B cell (primary cell): ENCODE measurements at places on chromosomes 16 and 17.

GRCh38 chr16:86737083-86737482 lies 158.7 kb downstream of the FOXL1 start:
- DNase-seq = no peak

DNA sequence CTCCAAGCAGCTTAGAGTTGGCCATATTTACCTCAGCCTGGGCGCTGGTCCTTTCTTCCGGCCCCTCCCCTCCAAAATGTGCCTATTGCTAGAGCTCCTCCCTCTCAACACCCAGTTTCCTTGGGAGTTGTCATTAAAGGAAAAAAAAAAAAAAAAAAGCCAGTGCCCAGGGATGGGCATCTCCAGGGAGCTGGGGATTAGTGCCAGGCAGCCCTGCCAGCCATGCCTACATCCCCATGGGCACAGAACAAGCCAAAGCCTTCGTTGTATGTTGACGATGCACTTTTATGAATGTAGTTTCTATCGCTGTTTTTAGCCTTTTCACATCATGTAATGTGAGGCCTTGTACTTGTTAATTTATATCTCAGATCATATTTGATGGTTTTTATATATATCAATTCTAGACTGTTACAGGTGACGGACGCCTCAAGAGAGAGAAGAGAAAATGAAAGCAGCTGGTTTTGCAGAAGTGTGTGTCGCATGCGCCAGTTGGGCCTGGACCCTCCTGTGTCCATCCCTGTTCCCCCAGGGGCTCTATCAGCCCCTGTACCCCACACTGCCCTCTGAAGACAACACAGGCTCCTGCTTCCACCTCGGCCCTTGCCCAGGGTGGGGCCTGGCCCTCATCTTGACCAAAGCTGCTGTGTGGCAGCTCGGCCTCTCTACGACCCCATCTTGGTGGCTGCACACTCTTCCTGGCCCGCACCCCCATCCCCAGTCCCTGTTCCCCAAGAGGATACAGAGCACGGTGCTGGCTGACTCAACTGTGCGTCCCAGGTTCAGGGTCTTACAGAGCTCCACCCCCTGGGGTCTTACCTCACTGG lies 4.8 kb downstream of the LIMD2 start:
- DNase-seq = peak; percentile 65

GRCh38 chr17:13562271-13562800 lies 39.4 kb downstream of the HS3ST3A1 start:
- no peak for DNase-seq

- no peak for DNase-seq
These were observed 17.2 kb downstream of the CHCT1 start for GRCh38 chr17:60439501-60439900.

- no peak for DNase-seq
These were observed 535 bp upstream of the AURKB start for GRCh38 chr17:8210761-8211458.

GRCh38 chr16:70750893-70751467 lies 50.0 kb downstream of the VAC14 start:
- no peak for DNase-seq

DNA sequence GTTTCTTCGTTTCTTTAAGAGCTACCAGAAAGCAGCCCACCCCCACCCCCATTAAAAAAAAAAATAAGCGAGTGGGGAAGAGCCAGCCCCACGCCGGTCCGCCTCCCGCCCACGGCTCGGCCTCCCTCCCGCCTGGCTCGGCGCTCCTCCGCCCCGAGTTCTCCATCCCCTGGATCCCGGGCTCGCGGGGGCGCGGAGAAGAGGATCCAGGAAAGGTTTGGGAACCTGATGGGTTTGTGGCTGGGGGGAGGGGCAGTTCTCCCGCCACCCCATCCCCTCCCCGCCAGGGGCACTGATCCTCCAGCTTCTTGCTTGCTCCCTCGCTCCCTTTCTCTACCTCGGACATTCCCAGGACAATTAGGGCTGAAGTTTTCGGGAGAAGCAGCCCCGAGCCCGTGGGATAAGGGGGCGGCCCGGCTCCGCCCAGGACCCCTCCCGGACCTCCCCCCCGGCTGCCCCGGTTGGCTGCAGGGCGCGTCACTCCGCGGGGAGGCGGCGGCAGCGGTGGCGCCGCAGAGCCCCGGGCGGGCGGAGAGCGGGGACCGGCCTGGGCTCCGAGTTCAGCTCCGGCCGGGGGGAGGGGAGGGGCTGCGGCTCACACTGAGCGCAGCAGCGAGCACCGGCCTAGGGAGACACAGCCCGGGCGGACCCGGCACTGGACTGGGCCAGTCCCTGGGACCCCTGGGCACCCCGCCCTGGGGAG lies 1.0 kb upstream of the SALL1 start:
- DNase-seq = no peak

- DNase-seq = no peak
These were observed 25.7 kb downstream of the PHKB start for GRCh38 chr16:47486856-47487255.

GRCh38 chr16:72934636-72935403 lies 113.1 kb downstream of the ZFHX3 start:
- DNase-seq = no peak

DNA sequence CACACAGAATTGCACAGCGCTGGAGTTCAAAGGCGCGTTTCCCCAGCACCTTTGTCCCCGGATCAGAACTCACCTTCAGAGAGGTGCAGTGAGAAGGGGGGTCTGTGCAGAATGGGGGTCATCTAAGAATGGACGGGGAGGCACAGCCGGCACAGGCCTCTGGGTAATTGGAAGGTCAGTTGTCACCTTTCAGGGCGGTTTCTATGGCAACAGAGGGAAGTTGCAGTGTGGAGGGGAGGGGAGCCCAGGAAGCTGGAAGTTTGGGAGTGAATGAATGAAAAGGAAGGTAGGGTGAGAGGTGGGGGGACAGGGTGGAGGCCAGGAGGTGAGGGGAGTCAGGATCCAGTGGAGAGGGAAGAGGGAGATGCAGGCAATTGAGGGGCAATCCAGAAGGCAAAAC lies 12.4 kb upstream of the KCNG4 start:
- DNase-seq = no peak

DNA sequence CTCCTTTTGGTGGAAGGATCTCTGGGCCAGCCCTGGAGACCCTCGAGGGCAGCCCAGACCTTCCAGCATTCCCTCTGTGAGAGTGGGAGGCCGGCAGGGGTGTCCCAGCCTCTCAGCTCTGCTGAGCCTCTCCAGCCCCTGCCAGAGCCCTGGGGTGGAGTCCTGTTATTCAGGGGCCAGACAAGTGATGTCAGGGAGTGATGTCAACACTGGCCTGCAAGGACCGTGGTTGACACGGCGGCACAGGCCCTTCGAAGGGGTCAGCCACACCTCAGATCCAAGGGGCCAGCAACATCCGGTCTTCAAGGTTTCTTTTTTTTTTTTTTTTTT lies 231.2 kb downstream of the KATNIP start:
- no peak for DNase-seq

DNA sequence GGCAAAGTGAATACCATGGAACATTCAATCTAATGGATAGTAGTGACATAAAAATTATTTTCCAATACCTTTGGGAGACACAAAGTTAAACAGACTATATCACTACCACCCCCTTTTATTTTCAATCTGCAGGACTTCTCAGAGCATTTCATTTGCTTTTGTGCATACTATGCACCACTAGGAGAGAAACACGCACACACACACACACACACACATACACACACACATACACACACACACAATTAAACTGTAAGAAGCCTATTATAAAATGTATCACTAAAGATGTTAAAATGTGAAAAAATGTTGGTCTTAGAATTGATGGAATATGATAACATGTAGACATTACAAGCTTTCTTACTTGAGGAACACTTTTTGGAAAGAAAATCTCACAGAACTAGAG lies 331.4 kb downstream of the CA10 start:
- DNase-seq = no peak

GRCh38 chr17:78717431-78717980 lies 64.6 kb downstream of the CYTH1 start:
- DNase-seq = no peak

DNA sequence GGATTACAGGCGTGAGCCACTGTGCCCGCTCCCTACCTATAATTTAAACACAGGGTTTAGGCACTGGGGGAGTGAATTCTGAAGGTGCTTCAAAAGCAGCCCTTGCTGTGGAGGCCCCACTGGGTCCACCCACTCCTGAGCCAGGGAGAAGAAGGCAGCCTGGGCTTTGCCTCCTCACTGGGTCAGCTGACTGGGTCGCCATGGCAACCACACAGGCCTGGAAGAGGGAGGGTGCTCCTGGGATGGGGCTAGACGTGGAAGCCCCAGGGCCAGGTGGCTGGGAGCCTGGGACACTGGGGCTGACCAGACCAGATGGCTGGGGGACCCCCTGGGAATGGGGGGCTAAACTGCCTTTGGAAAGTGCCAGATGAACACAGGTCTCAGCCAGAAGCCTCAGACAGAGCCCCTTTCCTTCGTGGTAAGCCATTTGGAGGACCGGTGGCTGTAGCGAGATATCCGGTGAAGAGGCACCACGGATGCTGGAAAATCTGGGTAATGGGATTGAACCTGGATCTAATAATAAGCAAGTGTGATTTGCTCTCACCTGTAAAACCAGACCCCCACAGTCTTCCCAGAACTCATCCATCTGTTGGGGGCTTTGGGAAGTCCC lies 32.9 kb downstream of the TRARG1 start:
- DNase-seq = no peak

DNA sequence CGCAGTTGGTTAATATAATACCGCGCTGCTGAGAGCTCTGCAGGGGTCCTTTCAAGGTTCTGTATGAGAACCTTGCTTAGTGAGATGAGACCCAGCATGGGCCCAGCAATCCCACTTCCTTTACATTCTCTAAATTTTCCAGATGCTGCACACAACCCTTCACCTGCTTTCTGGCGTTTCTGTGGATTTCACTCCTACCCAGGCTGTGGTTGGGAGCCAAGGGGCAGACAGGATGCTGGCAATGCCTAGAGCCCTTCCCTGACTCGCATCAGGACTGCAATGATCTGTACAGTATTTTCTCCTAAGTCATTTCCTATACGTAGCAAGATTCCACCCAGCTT lies 10.1 kb upstream of the PIPOX start:
- no peak for DNase-seq

DNA sequence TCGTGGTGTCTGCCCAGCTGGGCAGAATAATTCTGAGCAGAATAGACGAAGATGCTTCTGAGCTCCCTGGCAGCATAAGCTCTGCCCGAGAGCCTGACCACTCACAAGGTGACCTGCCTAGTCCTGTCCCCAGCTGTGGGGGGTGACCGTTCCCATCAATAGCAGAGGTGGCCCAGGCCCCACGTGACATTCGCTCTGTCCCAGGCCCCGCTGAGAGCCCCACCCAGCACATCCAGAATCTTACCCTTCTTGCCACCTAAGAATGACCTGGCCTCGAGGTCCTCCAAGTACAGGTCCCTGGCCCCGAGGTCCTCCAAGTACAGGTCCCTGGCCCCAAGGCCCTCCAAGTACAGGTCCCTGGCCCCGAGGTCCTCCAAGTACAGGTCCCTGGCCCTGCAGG lies 695 bp upstream of the TMEM204 start:
- DNase-seq = no peak

DNA sequence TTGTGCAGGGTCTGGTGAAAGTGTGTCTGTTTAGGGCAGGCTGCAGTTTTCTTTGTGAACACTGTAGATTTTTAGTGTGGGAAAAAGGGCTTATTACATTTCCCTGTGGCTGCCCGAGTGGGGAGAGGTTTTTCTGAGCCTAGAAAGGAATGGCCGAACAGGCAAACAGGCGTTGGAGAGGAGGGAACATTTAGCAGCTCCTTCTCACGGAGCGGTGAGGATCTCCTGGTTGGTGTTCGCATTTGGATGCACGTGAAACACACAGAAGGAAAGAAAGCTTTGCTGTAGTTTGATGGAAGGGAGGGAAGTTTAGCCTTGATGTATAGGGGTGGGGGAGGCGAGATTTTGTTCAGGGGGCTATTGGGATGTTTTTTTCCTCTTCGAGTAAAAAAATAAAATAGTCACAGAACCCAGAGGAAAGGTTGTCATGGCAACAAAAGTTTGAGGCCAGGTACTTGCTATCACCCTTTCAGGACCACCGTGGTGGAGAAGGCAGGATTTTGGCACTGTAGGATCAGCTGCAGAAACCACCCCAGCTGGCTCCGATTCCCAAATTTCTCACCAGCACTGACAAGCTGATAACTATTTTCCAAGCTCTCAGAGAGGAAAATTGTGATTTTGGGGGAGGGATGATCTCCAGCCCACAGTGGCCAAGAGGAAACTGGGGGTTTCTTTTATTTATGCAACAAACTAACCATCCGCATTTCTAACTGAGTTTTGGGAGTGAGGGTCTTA lies 3.5 kb downstream of the GSG1L start:
- DNase-seq = no peak

DNA sequence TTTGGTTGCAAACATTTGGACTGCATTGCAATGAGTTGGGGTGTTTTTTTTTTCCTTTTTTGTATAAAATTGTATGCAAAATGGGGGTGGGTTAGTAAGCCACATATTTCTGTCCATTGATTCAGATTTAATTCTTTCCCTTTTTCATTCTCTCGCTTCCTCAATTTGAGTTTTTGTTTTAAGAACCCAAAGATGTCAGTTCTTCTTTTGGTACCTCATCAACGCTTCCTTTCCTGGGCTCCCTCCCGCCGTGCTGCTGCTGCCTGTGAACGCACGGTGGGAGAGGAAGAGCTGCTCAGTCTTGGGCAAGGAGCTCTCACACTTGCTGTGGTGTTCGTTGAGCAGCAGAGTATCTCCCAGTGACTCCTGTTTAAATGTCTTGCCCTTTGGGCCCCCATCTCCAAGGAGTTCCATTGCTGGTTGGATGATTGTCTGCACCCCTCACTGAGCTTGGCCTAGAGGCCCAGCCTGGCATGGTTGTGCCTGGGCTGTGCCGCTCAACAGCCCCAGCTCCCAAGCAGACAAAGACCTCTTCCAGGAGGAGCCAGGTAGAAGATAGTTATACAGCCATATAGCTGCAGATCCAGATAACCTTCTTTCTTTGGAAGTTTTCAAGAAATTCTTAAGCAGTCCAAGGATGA lies 13.6 kb downstream of the UBFD1 start:
- peak; percentile 68 for DNase-seq

- DNase-seq = no peak
These were observed 85.1 kb downstream of the SOCS1 start for GRCh38 chr16:11170696-11171447.

- no peak for DNase-seq
These were observed 1.5 kb downstream of the NPLOC4 start for GRCh38 chr17:81635431-81635830.

GRCh38 chr17:78039581-78039980 lies 81.1 kb downstream of the TNRC6C start:
- DNase-seq = no peak

DNA sequence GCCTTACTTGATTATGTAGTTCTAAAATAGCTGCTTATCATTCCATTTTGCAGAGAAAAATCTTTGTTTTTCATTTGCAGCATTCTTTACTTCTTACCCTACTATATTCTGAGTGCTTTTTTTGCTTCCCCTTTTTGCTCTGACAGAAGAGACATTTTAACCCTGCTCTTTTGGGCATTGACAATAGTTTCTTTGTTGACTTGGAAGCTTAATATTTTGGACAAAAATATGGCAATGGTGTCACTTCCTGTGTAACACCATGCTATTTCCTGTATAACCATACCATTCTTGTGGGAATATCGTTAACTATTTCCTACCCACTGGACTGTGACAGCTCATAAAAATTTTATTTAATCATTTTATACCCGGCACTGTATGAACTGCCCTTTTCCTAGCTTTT lies 747.1 kb downstream of the CDH8 start:
- DNase-seq = no peak
